Right renal pelvis (tissue), 4 donors: ENCODE measurements at places on chromosomes 4 and X. TPM values are rescaled to one million over a fixed set of nuclear protein-coding genes. Genes with fewer than 3 reads are reported as not detected.

DNA sequence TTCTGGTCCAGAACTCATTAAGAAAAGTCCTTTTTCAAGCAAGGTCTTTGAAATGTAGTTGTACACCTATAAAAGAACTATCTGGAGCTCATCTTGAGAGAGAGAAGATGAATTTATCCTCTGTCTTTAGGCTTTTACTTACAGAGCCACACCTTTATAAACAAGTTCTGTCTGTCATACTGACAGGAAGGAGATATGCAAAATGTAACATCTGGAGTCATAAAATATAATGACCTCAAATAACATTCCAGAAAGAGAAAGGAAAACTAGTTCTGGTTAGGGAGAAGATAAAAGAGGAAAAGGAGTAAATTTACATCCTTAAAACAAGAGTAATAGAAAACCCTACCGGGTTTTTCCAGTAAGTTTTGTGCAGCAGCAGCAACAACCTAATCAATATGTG is 1.3 kb downstream of the INPP4B start:
- no peak for DNase-seq

GRCh38 chr4:71614621-71615020 is 169.3 kb downstream of the GC start:
- no peak for DNase-seq

DNA sequence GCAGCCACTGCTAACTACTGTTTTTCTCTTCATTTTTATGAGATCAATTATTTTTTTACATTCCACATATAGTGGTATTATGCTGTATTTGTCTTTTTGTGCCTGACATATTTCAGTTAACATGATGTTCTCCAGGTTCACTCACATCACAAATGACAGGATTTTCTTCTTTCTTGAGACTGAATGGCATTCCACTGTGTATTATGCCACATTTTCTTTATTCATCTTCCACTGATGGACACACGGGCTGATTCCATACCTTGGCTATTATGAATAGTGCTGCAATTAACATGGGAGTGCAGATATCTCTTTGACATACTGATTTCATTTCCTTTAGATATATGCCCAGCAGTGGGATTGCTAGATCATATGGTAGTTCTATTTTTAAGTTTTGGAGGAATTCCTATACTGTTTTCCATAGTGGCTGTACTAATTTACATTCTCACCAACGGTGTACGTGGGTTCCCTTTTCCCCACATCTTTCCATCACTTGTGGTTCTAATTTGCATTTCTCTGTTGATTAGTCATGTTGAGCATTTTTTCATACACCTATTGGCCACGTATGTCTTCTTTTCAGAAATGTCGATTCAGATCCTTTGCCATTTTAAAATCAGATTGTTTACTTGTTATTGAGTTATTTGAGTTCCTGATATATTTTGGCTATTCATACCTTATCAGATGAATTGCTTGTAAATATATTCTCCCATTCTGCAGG is 14.9 kb upstream of the ZCCHC4 start:
- DNase-seq: no peak

The COL4A5 gene
- polyA plus RNA-seq: 123 TPM

- DNase-seq: no peak
Measured at GRCh38 chr4:35147761-35148160, 1096.6 kb downstream of the ARAP2 start.

The SERTM2 gene
- polyA plus RNA-seq: not detected

The EPGN gene
- 1.2 TPM for polyA plus RNA-seq

DNA sequence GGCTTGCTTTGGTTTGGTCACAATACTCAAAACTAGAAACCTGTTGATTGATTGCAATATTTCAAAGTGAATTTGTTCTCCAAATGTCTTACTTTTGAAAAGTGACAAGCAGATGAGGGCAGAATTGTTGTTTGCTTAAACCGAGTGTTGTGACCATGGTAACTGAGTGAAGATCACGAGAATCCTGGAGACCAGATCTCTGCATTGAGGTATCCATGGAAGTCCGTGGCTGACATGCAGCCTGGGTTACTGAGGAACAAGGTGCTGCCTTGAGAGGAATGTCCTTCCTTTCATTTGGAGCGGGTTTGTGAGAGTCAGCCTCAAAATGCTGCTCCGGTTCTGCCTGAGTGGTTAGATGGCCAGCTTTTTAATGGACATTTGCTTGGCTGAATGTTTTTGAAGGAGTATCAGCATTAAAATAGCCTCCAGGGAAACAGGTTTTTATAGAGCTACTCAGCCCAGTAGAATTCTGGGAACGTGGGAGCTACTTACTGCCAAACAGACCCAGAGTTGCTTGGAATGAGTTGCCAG is 31.3 kb downstream of the NYX start:
- no peak for DNase-seq

GRCh38 chr4:36029951-36030350 is 214.4 kb downstream of the ARAP2 start:
- DNase-seq: no peak

DNA sequence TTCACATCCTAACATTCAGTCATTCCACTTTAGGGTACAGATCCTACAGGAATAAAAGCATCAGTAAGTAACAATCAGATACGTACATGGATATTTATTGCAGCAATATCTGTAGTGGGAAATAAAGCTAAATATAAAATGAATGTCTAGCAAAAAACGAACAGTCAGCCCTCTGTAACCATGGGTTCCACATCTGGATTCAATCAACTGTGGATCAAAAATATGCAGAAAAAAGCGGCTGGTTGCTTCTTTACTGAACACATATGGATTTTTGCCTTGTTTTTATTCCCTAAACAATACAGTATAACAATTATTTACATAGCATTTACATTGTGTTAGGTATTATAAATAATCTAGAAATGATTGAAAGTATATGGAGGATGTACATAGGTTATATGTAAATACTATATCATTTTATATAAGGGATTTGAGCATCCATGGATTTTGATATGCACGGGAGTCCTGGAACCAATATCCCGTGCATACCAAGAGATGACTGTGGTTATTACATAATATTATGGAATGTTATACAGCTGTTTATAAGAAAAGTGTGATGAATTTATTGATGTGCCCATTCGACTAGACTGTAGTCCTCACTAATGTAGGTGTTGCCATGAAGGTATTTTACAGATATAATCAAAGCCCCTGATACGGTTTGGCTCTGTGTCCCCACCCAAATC is 132.8 kb downstream of the ARHGEF9 start:
- no peak for DNase-seq

GRCh38 chr4:82104578-82104977 is 269.2 kb downstream of the HNRNPD start:
- DNase-seq: no peak

The AFP gene
- polyA plus RNA-seq: 992 TPM

GRCh38 chr4:81606801-81607501 is 135.2 kb upstream of the RASGEF1B start:
- DNase-seq: no peak

- no peak for DNase-seq
Measured at GRCh38 chr4:142402156-142402555, 443.9 kb downstream of the INPP4B start.

- no peak for DNase-seq
Measured at GRCh38 chrX:107360788-107361360, 88.6 kb upstream of the FRMPD3 start.

- DNase-seq: no peak
Measured at GRCh38 chr4:99950913-99951254, 809 bp upstream of the H2AZ1 start.

DNA sequence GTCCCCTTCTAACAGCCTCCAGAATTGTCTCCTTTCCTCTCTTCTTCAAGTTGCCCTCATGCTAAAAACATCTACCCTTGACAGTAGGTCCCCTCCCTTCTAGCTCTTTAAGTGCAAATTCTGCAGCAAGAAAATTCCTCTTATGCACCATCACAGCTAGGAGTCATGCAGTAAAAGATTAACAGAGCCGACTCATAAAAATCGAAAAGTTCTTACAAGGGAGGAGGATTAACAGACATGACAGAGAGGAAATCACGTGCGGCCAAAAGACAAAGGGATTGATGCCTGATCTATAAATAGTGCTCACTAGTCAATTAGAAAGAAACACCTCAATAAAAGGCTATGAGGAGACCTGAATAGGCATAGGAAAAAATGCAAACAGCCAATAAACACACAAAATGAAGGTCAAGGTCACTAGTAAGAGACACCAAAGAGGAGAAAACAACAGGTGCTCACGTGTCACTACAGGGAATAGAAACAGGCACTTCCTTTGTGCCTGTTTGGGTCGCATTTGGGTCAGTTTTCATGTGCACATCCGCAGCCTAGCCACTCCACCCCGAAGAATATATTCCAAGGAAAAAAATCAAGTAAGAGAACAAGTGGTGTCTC is 3.4 kb downstream of the RNF212 start:
- no peak for DNase-seq

The NUP62CL gene
- 10.0 TPM for polyA plus RNA-seq

DNA sequence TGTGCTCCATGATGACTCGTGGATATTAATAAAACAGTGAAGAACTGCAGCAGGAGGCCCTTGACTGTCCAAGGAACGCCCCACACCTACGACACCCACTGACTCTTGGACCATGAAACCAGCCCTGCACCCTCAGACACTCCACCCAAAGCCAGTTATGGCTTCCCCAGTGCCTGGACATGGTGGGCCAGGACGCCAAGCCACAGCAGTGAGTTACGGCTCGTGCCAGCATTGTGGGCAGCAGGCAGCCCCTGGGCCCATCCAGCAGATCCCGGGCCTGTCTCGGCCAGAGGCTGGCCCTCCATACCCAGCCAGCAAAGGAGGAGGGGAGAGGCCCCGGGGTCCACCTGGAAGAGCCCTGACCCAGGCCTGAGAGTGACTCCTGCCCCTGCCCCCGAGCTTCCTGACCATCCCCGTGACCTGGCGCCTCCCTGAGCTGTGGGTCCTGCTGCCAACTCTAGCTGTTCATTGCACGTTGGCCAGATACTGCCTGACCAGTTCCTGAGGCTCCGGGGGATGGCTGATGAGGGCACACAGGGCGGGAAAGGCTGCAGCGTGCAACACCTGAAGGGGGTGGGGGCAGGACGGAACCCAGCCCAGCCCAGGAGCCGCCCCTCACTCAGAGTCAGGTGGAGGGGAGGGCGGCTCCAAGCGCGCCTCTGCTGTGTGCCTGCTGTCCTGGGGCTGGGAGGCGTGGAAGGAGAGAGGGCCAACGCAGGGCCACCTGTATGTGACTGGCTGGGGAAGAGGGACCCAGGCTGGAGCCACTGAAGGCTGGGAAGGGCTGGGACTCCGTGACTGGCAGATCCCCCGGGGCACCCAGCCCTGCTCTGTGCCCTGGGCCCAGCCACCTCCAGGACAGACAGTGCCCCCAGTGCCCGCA is 739 bp downstream of the SLC49A3 start:
- DNase-seq: no peak

DNA sequence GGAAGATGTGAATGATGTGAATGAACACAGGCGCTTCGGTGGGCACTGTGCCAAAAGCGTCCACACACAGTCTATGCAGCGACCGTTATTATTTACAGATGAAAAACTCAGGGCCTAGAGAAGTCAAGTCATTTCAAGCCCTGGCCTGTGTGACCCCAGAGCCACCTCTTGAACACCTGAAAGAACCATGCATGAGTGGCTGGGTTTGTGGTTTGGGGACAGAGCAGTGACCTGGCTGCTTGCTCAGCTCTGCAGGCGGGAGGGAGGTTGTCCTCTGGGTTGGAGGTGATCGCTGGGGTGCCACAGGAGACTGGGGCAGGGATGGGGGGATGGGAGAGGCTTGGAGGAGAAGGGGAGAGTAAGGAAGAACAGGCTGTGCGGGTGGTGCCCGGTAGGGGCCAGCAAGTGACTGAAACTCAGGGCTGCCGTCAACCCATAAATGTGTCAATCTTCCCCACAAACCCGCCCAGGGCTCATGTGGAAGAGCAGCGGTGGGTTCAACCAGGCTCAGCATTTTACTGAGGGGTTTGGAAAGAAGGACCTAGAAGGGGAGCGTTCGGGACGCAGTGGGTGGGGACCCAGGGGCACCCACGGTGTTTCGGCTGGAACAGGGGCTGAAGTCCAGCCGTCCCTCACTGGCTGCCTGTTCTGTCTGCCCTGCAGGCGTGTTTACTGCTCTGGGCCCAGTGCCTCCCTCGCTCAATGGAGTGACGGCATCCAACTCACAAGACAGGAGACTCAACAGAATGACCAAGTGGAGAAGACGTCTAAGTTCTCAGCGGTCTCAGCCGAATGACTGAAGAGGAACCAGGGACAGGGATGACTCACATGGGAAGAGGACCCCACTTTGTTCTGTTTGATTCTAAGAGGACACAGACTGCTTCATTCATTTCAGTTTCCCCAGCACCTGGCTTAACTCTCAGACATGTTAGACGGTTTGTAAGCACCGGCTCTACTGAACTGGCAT is 167.8 kb downstream of the AFAP1 start:
- DNase-seq: no peak

GRCh38 chr4:25330335-25330734 is 17.8 kb downstream of the ZCCHC4 start:
- no peak for DNase-seq

- no peak for DNase-seq
Measured at GRCh38 chr4:114257501-114257900, 278.1 kb upstream of the ARSJ start.

DNA sequence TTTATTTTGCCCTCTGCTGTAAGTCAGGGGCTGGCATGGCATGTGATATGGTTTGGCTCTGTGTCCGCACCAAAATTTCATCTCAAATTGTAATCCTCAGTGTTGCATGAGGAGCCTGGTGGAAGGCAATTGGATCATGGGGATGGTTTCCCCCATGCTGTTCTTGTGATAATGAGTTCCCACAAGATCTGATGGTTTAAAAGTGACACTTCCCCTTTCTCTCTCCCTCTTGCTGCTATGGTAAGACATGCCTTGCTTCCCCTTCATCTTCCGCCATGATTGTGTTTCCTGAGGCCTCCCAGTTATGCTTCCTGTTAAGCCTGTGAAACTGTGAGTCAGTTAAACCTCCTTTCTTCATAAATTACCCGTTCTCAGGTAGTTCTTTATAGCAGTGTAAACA is 72.0 kb upstream of the MSX1 start:
- DNase-seq: no peak

DNA sequence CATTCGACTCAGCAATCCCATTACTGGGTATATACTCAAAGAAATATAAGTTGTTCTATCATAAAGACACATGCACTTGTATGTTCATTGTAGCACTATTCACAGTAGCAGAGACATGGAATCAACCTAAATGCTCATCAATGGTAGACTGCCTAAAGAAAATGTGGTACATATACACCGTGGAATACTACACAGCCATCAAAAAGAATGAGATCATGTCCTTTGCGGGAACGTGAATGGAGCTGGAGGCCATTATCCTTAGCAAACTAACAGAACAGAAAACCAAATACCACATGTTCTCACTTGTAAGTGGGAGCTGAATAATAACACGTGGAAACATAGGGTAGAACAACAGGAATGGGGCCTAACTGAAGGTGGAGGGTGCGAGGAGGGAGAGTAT is 44.9 kb downstream of the TMEM131L start:
- DNase-seq: no peak

The HTT-AS gene
- not detected for polyA plus RNA-seq

GRCh38 chrX:153725039-153725831 is 579 bp downstream of the ABCD1 start:
- no peak for DNase-seq

The EDNRA gene
- polyA plus RNA-seq: 102 TPM

DNA sequence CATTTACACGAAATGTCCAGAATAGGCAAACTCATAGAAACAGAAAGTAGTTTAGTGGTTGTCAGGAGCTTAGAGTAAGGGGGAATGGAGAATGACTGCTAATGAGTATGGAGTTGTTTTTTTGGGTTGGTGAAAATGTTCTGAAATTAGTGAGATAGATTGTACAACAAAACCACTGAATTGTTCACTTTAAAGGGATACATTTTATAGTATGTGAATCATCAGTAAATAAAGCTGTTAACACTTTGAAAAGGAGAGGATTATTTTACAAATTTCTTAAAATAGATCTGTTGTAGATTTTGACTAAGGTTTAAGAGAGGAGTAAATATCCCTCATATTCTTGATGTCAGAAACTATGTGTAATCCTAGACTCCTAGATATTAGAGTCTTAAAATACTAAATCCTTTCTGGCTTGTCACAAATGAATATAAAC is 82.7 kb downstream of the RAPGEF2 start:
- DNase-seq: no peak
